ENCODE measurements at places on chromosomes 7 and 10.

DNA sequence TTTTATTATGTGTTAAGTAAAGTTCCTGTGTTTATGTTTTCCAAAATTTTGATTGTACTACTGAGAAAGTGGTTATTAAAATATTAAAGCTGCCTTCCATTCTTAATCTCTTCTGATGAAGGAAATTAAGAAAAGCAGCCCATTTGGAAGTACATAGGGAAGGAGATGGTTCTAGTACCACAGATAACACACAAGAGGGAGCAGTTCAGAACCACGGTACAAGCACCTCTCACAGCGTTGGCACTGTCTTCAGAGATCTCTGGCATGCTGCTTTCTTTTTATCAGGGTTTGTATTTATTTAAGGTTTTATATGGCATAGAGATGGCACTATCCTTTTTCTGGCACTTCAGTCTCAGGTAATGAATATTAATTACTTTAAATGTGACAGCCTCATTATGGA, 111.6 kb downstream of the PHTF2 start:
- DNase-seq = no peak

DNA sequence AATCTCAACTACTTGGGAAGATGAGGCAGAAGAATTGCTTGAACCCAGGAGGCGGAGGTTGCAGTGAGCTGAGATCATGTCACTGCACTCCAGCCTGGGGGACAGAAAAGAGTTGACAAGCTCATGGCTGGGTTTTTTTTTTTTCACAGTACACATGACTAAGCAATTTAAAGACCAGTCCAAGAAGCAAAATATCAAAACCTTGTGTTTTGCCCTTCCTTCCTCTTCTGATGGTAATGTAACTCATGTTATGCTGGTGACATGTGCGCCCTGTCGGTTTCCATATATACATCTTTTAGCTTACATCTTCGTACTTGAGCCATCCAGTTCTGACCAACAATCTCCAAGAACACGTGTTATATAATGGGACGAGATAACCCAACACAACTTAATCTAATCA, 237.7 kb upstream of the PLXDC2 start:
- DNase-seq = no peak

DNA sequence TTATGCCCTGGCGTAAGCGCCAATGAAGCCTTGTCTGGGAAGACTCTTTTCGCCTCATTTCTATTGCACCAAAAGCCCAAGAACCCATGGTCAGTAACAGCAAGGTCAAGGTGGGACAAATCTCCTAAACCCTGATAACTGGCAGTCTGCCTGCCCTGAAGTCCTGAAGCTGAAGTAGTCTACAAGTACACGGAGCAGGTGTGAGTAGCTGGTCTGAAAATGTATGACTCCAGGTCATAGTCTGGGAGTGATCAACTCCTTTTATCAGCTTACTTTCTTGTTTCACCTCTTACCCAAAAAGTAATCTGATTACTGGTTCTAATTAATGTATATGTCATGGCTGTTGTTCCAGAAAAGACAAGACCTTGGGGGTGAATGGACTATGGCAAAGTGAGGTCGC, 107.3 kb upstream of the EFCAB10 start:
- DNase-seq = no peak

- DNase-seq = no peak
Observed at GRCh38 chr10:125769175-125769574, 6.4 kb downstream of the MMP21 start.

DNA sequence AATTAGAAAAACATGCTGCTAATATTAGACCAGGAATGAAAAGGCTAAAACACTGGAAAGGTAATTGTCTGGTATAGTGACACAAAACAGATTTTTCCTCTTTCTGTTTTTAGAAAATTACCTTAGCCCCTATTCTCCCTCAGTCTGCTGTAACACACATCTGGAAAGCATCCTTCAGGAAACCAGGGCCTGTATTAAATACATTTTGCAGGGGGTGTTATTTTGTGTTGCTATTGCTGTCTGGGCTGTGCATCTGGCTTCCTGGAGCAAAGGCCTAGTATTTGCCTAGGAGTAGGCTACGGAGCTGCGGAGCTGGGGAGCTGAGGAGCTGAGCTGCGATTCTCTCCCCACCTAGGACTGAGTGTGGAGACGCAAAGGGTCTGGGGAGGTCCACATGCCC, 169.3 kb downstream of the GFRA1 start:
- no peak for DNase-seq

- DNase-seq = no peak
Observed at GRCh38 chr7:65798111-65799075, 74.5 kb upstream of the VKORC1L1 start.

GRCh38 chr10:86046845-86047460, 319.6 kb downstream of the GRID1 start:
- DNase-seq = no peak
